ENCODE measurements at places on chromosomes 7 and 10.

GRCh38 chr7:82166260-82167015 is 277.1 kb downstream of the CACNA2D1 start:
- peak; percentile 94 for DNase-seq

- no peak for DNase-seq
Observed at GRCh38 chr10:43224321-43224720, 42.5 kb downstream of the RASGEF1A start.

- no peak for DNase-seq
Observed at GRCh38 chr10:49356181-49356580, 39.7 kb downstream of the DRGX start.

DNA sequence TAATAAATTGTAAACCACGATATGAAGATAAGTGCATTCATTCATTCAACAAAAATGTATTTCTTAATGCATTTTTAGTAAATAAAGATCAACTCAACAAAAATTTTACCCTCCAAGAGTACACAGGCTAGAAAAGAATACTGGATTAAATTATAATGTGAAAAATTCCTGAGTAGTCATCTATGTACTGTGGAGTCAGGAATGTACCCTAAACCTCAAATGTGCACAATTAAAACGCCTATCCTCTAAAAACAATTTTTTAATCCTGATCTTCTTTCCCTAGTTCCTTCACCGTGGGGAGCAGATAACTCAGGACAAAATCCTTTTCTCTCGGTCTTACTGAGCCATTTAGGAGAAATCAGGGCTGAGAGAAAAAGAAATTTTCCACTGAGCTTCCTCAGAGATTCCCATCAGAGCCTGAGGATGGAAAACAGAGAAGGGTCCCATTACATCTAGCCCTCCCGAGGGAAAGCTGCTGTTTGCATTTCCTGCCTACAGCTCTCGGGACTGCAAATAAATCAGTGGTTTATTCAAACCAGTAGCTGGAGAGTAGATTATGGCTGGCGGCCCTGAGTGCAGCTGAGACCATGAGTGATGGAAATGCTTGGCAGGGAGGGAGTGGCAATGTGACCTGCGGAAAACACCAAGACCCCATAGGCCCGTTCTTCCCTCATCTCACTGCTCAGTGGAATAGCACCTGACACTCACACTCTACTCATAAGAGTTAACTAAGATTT is 7.4 kb downstream of the TAS2R40 start:
- no peak for DNase-seq

GRCh38 chr7:52501696-52502095 is 533.7 kb upstream of the POM121L12 start:
- DNase-seq = no peak

- no peak for DNase-seq
Observed at GRCh38 chr10:71060476-71061426, 151.6 kb upstream of the UNC5B start.

DNA sequence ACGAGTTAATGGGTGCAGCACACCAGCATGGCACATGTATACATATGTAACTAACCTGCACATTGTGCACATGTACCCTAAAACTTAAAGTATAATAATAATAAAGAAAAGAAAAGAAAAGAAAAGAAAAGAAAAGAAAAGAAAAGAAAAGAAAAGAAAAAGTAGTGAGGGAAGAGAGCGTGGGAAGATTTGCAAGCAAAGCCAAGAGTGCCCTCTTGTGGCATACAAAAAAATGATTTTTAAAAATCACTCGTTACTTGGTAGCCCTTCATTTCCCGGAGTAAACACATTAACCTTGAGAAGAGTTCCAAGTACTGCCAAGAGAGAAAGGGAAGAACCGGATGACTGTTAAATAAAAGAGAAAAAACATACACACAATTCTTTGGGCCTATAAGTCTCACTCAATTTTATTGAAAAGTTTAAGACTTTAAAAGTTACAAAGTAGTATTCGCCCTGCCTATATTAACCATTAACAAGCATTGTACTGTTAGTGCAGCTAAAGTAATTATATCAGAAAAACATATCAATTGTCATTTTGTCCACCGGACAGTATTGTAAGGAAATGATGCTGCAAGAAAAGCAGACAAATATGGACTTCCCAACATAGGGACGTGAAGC is 6.2 kb upstream of the CH25H start:
- no peak for DNase-seq

GRCh38 chr7:103003004-103003403 is 71.6 kb downstream of the FBXL13 start:
- no peak for DNase-seq

GRCh38 chr10:1141701-1142100 is 85.5 kb downstream of the WDR37 start:
- DNase-seq = no peak

- no peak for DNase-seq
Observed at GRCh38 chr10:92829042-92829785, 19.1 kb upstream of the EXOC6 start.

DNA sequence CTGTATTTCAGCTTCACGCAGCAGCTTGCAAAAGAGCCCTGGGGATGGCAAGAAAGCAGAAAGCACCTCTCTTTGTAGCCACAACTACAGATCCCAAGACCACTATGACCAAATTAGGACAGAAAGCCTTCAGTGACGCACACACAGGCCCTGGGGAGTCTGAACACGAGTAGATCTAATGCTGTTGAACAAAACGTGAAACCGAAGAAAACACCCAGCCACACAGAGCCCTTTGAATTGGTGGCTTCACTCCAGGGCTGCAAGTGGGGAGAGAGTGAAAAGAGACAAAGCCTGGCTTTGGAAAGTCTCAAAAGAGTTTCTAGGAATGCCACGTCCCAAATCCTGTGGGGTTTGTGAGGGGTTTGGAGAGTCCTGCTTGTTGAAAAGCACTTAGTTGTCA is 28.4 kb downstream of the PLXNA4 start:
- no peak for DNase-seq

GRCh38 chr7:114854369-114854768 is 67.5 kb upstream of the MDFIC start:
- DNase-seq = no peak

DNA sequence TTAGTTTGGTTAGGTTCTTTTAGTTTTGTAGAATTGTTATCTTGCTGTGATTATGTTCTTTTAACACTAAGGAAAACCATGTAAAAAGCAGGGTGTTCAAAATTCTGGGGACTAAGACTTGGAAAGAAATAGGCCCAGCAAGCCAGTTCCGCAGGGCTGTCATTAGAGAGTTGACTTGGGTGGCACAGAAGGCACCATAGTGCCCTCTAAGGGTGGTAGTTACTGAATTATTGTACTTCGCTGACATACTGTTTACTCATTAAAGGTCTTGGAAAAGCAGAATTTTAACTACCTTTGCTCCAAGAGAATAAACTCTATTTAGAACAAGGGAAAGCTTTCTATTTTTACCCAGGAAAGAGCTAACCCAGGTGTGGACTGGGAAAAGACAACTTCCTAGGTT is 86.5 kb downstream of the OTUD1 start:
- no peak for DNase-seq

DNA sequence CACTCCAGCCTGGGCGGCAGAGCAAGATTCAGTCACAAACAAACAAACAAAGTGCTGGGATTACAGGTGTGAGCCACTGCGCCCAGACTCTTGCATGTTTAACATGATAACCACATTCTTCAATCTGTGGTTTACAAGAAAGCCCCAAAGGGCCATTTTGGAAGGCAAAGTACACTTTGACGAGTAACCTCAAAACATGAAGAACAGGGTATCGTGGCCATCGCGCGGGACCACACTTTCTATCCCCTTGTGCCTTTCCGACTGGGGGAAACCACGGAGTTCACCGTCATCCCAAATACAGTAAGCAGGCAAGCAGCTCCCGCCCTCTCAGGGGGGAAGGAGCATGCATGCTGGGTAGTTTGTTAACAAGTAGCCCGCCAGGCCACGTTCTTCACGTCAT is 125.2 kb downstream of the RNF216 start:
- no peak for DNase-seq

DNA sequence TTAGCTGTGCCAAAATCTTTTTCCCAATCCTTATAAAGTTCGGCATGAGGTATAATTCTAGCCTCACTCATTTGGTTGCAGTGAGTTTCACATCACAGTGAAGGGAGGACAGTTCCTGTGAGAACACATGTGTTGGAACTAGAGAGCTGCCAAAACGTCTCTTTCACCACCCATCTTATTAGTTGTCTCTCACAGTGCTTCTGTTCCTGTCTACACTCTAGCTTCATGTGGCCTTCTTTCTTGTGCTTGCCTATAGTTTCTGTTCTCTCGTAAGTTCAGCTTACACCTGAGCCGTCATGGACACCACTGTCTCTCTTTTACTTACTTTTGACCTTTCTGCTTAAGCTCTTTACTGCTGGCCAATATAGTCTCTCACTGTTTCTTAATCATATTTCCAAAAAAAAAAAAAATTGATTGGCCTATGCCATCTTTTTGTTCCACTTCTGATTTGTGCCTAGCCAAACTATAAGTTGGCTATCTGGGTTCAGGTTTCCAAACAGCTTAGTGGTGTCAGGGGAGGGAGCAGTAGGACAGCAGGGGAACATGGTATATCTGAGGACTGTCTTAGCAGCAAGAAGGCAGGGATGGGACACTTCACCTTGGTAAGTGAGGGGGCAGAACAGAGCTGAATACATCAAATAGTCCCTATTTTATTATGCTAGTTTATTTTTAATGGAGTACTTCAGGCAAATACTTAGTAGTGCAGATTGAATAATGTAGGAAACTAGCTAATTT is 38.0 kb downstream of the ZNRF2 start:
- no peak for DNase-seq

- DNase-seq = no peak
Observed at GRCh38 chr10:52343439-52343838, 29.4 kb downstream of the DKK1 start.

- DNase-seq = no peak
Observed at GRCh38 chr10:43237128-43237527, 29.7 kb downstream of the RASGEF1A start.

DNA sequence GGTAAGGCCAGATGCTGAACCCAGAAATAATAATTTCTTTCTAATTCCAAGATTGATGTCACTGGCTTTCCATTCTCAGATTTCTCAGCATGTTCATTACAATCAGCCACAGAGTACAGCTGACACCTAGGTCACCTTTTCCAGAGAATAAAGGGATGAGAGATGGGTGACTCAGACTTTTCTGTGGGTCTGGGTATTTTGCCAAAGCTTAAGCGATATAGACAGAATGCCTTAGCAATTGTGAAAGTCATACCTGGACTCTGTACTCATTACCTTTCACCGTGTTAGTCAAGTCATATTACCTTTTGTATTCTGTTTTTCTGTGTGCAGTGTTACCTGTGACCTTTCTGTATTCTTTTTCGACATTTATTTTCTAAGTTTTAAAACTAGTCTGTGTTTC is 10.6 kb upstream of the PRTFDC1 start:
- no peak for DNase-seq

DNA sequence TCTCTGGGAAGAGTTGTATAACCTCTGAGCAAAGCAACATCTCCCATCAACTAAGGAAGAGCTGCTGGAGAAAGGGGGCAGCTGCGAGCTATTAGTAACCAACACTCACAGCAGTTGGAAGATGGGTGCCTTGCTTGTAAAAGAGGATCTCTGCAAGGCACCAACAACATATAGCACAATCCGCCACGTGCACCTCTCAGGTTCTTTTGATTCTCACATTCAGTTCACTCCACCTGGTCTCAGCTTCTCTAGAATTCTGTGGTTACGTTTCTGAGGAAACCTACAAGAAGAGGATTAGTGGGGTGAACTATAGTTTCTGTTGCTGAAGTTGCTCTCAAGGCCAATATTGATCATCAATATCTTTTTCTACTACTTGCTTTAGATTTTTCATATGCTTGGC is 117.1 kb downstream of the RPS24 start:
- no peak for DNase-seq

DNA sequence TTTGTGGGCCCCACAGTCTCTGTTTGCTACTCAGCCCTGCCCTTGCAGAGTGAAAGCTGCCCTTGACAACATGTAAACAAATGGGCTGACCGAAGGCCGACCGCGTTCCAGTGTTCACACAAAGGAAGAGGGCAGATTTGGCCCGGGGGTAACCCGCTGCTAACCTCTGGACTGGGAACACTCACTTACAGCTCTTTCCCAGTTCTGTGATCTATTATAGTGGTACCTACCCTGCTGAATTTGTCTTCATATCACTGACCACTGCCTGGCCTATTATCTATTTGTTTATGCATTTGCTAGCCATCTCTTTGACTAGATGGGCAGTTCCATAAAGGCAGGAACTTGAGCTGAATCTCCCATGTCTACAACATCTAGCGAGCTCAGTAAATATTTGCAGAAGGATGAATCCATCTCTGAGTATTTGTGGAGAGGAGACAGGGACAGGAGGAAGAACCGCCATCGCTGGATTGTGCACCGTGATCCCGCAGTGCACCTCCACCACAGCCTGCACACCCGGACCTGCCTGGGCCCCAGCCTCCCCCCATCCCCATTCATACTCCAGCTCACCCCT is 15.2 kb downstream of the SLC29A3 start:
- no peak for DNase-seq

GRCh38 chr7:17986851-17987250 is 40.8 kb downstream of the PRPS1L1 start:
- no peak for DNase-seq

GRCh38 chr10:123929791-123930190 is 38.2 kb upstream of the CPXM2 start:
- no peak for DNase-seq

GRCh38 chr10:47044741-47045140 is 133.5 kb downstream of the PTPN20 start:
- DNase-seq = no peak

GRCh38 chr10:44787480-44788075 is 123.6 kb upstream of the TMEM72 start:
- no peak for DNase-seq

DNA sequence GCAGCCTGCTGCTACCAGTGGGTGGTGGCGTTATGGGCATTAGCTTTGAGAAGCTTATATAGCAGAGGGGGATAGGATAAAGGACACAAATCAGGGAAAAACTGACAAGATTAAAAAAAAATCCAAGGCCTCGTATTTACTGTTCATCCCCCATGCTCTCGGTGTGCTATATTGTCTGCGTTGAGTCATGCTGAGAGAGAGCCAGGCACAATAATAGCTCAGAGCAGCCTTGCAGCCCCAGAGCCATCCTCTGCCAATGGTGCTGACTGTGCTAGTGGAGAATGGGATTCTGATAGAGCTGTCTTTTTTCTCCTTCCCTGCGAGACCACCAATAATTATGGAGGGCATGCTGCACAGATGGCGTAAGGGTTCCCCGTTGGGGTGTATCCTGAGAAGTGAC is 51.7 kb upstream of the FZD1 start:
- no peak for DNase-seq

GRCh38 chr10:43252783-43253341 is 14.0 kb downstream of the RASGEF1A start:
- DNase-seq = no peak

GRCh38 chr7:88306590-88307048 is at the start of gene STEAP4:
STEAP4 (minus strand) TSS chr7:88306894; CDS start chr7:88284269, 22,625 bp downstream.
- no peak for DNase-seq

- no peak for DNase-seq
Observed at GRCh38 chr7:82423446-82423845, 20.1 kb downstream of the CACNA2D1 start.

Measured in NCI-H1105 (cell line).